ENCODE measurements at places on chromosomes 4 and X.
A peak's percentile ranks its signal among the peaks of the same experiment; 100 is the strongest.

- peak; percentile 13 for DNase-seq
These were observed 42.0 kb downstream of the MAP7D3 start for GRCh38 chrX:136209016-136209738.

DNA sequence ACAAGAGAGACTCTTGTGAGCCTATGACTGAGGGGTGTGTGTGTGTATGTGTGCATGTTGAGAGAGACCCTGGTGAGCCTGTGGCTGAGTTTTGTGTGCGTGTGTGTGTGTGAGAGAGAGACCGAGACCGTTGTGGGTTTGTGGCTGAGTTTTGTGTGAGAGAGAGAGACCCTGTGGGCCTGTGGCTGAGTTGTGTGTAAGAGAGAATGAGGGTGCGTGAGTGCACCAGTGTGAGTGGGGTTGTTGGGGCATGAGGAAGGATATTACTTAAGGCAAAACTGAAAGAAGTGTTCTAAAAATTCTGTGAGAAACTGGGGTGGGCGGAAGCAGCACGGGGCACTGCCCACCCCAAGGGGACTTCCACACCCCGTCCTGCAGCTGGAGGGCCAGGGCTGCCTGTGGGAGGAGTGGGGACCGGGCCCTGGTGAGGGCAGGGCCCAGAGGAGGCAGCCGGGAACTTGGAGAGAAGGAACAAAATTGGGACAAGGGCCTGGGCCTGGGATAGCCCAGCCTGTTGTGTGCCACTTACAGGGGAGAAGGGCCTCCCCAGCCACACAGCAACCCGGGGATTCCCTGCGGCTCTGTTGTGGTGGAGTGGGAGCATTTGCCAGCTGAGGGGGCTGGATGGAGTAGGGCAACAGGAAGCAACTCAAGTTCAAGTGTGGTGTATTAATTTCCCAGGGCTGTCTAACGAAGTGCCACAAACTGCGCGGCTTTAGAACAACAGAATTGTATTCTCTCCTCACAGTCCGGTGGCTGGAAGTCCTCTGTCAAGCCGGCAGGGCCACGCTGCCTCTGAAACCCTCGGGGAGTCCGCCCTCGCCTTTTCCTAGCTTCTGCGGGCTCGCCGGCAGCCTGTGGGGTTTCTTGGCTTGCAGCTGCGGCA, 22.1 kb downstream of the TMEM131L start:
- DNase-seq: no peak

DNA sequence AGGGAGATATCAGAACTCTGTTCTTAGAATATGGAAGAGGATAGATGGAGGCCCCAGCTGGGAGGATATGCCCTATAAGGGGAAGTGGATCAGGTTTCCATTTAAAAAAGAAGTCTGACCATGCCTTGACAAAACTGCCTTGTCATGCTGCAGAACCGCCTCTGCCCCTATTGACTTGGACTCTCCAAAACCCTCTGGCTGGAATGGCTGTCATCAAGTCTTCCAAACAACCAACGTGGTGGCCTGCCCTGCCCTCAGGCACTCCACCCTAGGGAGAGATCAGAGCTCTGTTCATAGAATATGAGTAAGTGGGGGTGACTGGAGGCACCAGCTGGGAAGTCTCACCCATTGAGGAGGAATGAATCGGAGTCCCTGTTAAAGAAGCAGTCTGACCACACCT, 114.9 kb downstream of the VSIG4 start:
- no peak for DNase-seq

GRCh38 chr4:27154706-27155105, 294.1 kb downstream of the STIM2 start:
- DNase-seq: no peak

DNA sequence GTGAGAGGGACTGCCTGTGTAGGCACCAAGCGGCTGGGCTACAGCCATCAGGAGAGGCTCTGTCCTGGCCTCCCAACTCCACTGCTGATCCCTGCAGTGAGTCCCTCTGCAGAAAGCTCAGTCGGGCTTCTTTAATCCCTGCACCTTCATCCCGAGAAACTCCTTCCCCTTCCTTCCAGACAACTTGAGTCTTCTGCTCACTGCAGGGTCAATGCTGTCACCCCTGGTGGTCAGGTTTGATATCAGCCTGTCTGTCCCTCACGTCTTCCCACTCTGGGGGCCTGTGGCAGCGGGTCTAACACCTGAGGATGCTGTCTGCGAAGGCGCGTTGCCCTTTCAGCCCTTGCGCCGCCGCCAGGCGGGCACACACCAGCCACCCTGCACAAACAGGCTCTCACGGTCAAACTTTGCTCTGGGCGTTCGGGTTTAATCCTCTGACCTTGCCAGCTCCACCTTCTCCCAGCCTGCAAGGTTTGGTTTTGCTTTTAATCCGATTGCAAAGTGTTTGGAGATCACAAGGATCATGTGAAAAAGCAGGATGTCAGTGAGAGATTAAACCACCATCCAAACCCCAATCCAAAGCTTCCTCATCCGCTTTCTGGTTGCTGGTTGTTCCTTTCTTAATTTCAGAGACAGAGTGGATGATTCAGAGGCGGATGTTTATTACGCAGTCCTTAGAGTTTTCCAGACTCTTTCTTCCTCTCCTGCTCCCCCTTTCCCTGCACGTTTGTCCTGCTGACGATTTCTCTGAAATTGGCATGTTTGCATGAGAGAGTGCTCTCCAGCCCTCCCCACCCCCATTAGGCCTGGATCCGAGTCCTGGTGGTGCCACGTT, 74.8 kb upstream of the SLC34A2 start:
- no peak for DNase-seq

- no peak for DNase-seq
These were observed 22.8 kb upstream of the SEC24B start for GRCh38 chr4:109410776-109411175.

GRCh38 chrX:21056622-21057021, 317.6 kb upstream of the CNKSR2 start:
- no peak for DNase-seq

DNA sequence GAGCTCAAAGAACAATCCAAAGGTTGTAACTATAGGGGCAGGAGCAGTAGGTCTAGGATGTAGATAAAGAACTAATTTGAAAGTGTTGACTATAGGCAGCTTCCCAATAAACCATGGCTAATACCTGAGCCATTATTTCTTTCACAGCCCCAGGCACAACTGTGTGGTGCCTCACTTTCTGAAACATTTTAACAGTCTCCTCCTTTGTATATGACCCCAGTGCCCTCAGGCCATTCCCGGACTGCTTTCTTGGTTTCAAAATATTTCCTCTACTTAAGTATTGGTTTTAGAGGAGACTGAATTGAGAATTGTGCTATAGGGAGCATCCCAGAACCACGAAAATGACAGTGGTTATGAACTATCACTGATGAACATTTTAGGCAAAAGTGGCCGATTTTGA, 728.7 kb downstream of the IL1RAPL1 start:
- no peak for DNase-seq

DNA sequence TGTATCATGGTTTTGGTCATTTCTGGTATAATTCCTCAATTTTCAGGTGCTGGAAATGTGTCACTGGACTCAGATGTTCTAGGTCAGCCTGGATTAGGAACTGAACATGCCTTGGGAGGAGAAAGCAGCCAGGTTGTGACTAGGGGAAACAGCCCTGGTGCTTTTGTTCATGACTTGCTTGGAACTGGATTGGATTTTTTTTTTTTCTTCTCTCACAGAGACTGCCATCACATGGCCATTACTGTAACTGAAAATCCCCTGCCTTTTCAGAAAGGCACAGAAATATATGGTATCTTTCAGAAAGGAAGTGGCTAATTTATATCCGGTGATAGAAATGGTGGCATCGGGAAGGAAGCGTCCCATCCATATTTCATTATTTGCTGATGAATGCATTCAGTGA, 34.6 kb downstream of the SEPTIN11 start:
- no peak for DNase-seq

GRCh38 chrX:41142130-41142910, 57.1 kb downstream of the USP9X start:
- no peak for DNase-seq

- DNase-seq: no peak
These were observed 24.1 kb downstream of the HPRT1 start for GRCh38 chrX:134484039-134484438.

DNA sequence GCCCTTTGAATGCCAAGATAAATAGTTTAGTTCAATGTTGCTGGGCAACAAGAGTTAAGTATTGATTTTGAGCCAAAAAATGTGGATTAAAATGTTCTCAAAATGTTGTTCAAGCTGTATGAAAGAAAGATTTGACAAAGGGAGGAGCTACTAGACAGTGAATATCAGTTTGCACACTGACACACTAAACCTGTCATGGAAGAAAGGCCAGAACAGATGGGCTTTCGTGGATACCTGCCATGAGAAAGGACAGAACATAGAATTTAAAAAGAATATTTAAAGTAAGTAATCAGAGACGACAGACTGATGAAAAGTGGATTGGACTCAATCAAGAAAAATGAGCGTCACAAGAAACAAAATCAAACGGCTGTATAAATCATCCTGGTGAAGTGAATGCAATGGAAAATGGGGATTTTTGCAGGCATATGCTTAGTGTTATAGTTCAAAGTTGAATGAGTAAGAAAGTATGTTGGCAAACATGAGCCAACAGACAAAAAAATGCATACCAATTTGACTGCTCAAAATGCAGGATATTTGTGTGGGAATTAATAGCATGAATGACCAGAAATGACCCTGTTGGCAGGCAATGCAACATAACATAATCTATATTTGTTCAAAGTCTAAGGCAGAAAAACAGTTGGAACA, 7.4 kb downstream of the PCDH18 start:
- no peak for DNase-seq

GRCh38 chr4:79472036-79472435, 64.0 kb upstream of the GK2 start:
- no peak for DNase-seq

DNA sequence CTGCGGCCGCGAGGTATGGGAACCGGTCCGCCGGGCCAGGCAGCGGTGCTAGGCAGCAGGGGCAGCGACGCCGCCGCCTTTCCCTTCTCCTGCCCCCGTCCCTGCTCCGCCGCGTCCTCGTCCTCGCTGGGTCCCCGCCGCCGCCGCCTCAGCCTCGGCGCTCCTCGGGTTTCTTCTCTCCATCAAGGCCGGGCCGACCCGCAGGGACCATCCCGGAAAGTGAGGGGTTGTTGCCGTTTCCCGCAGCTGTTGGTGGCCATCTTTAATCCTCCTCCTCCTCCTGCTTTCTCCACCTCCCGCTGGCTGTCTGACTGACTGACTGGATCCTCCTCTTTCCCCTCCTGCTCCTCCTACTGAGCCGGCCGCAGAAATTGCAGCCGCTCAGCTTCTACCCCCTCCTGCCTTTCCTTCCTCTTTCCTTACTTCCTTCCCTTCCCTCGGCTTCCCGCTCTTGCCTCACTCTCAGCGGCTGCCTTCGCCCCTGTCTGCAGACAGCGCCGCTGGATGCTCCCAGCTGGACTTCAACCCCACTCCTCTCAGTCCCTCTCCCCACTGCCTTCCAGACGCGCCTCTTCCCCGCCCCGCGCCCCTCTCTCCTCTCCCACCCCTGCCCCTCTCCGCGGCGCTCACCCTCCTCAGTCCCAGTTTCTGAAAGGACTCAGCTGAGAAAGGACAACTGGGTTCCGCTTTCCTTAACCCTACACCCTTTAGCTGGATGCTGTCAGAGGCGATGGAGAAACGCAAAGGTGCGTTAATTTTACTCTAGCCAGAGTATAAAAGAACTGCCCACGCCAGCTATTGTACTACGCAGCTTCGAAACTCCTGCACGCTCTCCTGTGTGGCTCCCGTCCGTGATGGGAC, at the start of gene WDFY3:
Gene WDFY3 (minus strand): TSS at position 309 of the 861 bp plus-strand sequence. CDS start 106,099 bp downstream, outside the sequence.
- no peak for DNase-seq

DNA sequence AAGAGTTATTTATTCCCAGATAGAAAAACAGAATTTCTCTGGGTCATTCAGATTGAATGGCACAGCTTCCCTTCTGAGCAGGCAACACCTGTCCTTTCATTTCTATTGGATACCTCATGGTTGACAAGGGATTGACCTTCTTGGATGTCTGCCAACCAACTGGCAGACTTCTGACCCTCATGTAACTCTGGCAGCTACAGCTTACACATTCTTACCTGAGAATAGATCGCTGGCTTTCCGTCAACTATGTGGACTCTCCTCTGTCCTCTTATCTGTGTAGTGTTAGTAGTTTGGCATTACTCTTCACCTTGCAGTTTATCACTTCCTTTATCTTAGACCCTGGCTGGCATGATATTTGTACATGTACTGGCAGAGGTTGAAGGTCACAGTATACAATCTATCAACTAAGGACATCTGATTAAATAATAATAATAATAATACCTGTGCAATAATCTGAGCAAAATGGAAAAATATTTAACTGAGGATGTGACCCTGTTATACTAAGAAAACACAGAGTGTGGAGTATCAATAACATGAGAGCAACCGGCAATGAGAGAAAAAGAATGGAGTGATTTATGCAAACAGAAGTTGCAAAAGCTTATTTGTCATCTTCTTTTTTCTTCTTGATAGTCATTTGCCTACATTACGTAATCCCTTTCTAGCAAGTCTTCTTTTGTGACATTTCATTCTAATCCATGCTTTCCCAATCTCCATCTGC, 1118.2 kb downstream of the ARAP2 start:
- DNase-seq: peak; percentile 21

- DNase-seq: no peak
These were observed 17.1 kb upstream of the C1QTNF7 start for GRCh38 chr4:15410750-15411149.

DNA sequence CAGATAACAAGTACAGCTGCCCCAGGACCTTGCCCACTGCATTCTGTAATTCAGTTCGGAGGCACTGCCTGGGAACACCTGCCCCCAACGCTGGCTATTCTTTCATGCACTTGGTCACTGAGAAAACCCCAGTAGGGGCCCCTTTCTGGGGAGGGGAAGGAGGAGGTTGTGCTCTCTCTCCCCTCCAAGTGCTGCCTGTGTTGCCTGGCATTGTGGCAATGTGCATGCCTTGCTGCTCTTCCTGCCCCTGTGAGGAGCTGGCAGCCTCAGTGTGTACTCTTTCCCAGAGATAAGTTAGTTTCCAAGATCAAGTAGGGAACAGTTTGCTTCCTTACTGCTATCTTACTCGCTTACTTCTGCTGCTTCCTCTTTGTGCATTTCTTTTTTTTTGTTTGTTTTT, 90.8 kb downstream of the AASDH start:
- peak; percentile 50 for DNase-seq

DNA sequence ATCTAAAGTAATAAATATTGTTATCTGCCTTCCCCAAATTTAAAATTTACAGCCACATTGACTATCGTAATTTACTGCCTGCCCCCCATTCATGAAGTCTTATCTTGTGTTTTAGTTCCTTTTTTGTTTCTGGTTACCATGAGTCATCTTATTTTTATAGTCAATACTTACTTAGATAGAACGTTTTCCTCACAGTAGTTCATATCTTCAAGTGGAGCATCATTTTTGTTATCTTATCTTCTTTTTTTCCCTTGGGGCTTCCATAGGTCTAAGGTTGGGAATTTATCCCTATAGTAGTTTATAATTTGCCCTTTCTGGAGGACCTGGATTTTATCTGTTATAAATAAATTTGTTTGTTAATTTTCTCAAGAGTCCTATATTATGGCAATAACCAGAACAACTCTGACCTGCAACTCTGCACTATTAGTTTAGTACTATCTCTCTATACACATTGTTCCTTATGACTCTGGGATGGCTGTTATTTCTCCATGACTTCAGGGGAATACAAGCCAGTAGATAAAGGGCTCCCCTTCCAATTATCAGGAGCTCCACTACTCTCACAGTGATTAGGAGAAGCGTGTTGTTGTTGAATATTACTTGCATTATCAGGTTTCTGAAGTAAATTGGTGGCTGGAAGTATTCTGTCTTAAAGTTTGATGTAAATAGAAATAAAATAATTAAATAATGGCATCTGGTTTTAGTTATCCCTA, 330.6 kb downstream of the GALNTL6 start:
- DNase-seq: no peak

GRCh38 chrX:10106806-10107205, 50.0 kb upstream of the CLCN4 start:
- no peak for DNase-seq

GRCh38 chr4:28277931-28278330, 1417.3 kb downstream of the STIM2 start:
- peak; percentile 56 for DNase-seq

GRCh38 chr4:116374815-116375214, 710.6 kb downstream of the TRAM1L1 start:
- DNase-seq: no peak
